ENCODE measurements at places on chromosomes 2 and 18.
A peak's percentile ranks its signal among the peaks of the same experiment; 100 is the strongest.

- no peak for DNase-seq
These were observed 15.7 kb upstream of the NT5C1B start for GRCh38 chr2:18605115-18605514.

- no peak for DNase-seq
These were observed 176.1 kb downstream of the CAPN13 start for GRCh38 chr2:30631051-30631671.

- DNase-seq: no peak
These were observed 154.0 kb downstream of the PMAIP1 start for GRCh38 chr18:60053747-60054304.

- no peak for DNase-seq
These were observed 61.2 kb upstream of the ZCCHC2 start for GRCh38 chr18:62461591-62461990.

- DNase-seq: no peak
These were observed 33.0 kb downstream of the SLC35F5 start for GRCh38 chr2:113723411-113723810.

DNA sequence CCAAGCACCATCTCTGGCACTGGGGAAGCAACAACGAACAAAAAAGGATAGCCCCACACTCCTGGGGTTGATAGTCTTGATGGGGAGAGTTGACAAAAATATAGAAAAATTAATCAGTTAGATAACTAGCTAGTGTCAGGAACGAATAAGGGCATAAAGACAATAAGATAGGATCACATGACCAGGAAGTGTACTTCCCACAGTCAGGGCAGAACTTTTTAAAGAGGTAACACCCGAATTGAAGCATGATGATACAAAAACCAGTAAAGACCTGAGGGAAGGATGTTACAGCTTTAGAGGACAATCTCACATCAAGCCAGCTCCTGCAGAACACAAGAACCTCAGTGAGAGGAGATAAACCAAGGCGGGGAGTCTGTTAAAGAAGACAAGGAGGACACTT, 295.4 kb upstream of the CRIM1 start:
- no peak for DNase-seq

DNA sequence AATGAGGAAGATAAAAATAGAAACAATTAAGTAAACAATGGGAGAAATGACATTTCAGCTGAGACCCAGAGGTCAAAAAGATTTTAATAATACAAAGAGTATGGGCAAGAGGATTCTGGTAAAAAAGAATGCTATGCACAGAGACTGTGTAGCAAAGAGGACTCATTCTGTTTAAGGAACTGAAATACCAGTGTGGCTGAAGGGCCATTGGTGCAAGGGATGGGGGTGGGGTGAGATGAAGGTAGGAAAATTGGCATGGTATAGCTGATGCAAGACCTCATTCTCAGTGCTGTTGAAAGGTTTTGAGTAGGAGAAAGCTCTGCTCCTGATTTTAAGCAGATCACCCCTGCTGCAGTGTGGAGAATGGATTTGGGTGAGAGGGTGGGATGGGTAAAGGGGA, 10.8 kb downstream of the GALNT1 start:
- no peak for DNase-seq

DNA sequence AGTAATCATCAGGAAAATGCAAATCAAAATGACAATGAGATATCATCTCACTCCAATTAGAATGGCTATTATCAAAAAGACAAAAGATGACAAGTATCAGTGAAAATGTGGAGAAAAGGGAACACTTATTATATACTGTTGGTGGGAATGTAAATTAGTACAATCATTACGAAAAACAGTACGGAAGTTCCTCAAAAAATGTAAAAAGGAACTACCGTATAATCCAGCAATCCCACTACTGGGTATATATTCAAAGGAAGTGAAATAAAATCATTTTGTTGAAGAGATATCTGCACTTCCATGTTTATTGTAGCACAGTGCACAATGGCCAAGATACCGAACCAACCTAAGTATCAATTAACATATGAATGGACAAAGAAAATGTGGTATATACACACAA, 52.4 kb upstream of the TEX51 start:
- no peak for DNase-seq

DNA sequence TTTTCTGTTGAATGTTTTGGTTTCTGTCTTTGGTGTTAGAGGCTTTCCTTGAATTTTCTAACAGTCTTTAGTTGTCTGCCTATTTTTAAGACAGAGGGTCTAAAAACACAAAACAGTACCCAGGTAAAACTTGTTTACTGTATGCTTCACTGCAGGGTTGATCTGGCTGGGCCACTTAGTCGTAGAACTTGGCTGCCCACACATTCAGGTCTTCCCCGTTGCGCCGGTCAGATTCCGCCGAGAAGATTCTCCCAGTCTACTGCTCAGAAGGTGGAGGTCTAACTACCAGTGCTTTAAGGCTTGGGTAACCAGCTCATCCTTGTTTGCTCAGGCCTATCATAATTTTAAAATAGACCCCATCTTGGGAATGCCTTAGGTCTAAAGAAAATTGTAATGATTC, 24.6 kb upstream of the DNAH6 start:
- no peak for DNase-seq

- no peak for DNase-seq
These were observed 28.2 kb downstream of the SERTAD2 start for GRCh38 chr2:64625299-64626145.

DNA sequence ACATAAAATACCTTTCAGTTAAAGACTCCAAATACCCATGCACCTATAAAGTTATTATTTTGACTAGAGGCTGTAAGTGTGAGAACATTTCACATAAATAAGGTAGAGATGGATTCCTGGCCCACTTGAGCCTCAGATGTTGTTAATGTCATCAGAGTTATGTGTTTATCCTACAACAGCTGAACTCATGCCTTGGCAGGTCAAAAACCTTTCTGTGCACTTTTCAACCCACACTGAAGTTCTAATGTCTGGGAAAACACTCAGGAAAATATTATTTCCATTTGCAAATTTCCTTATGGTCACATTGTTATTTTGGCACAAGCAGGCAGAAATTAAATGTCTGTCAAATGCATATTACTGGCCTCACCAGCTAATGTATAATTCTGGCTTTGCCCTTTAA, 209.2 kb downstream of the LNPK start:
- DNase-seq: peak; percentile 17

DNA sequence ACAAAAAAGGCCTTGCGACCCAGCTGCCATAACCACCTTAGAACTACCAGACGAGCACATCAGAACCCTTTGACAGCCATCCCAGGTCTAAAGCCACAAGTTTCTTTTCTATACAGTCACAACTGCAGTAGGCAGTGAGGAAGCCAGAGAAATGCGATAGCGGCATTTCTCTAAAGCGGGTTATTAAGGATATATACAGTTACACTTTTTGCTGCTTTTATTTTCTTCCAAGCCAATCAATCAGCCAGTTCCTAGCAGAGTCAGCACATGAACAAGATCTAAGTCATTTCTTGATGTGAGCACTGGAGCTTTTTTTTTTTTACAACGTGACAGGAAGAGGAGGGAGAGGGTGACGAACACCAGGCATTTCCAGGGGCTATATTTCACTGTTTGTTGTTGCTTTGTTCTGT, 48.8 kb downstream of the FEZ2 start:
- peak; percentile 19 for DNase-seq

DNA sequence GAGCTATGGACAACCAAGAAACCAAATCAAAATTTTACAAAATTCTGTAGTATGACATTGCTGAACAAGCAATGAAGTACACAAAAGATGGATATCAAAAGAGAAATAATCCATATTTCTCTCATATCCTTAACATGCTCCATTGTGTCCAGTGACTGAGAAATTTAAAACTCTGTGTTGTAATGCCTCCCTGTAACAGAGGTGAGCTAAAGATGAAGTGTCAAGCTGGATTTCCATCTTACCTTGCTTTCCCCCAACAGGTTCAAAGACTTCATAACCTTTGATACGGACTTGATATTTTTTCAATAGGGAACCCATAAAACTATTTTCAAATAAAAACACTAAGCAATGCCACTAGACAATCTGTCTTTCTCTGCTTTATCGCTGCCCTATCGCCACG, 95.7 kb upstream of the SERTAD2 start:
- DNase-seq: no peak

GRCh38 chr2:42830922-42831574, 38.7 kb upstream of the HAAO start:
- no peak for DNase-seq

GRCh38 chr2:74071426-74071825, 76.3 kb downstream of the BOLA3 start:
- DNase-seq: no peak

DNA sequence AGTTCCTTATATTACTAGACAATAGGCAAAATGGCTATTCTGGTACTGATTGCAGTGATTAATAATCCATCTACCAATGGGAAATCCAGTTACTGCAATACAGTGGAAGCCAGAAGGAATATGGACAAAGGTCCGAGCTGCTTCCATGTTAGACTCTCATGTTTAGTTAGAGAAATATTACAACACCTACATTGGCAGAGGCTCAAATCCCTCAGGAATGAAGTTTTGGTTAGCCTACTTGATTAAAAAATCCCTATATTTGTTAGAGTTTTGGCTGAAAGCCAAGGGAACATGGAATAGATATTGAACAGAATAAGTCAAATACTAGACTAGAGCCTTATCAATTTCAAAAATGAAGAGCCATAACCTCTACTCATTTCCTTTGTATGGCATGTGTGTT, 48.5 kb downstream of the ARL6IP6 start:
- no peak for DNase-seq

DNA sequence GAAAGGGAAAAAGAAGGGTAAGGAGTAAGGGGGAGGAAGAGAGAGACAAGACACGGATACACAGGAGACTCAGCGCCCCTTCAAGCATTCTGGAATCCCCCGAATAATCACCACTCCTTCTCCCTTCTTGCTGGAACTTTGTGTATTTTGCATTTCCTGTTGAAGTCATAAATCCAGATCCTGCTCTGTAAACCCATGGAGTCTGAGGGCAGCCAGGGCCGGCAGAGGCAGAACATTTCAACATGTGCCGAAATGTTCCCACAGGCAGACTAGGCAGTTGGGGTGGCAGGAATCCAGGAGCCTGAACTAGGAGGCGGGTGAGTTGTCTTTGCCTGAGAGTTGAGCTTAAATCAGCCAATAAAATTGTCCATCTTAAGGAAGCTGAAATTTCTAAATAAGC, 193.1 kb downstream of the SH3RF3 start:
- peak; percentile 71 for DNase-seq

DNA sequence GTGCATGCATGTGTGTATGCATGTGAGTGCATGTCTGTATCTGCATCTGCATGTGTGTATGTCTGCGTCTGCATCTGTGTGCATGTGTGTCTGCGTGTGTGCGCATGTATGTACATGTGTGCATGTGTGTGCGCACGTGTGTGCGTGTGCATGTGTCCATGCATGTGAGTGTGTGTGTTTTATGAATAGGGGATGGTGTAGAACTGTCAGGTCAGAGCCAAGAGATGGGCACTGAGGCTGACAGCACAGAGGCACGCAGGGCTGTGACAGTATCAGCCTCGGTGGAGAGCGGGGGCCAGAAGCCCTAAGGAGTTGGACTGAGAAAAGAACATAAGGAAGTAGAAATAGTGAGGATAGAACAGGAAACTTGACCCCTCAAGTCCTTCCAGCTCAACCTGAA, 494.0 kb upstream of the MYT1L start:
- DNase-seq: no peak

DNA sequence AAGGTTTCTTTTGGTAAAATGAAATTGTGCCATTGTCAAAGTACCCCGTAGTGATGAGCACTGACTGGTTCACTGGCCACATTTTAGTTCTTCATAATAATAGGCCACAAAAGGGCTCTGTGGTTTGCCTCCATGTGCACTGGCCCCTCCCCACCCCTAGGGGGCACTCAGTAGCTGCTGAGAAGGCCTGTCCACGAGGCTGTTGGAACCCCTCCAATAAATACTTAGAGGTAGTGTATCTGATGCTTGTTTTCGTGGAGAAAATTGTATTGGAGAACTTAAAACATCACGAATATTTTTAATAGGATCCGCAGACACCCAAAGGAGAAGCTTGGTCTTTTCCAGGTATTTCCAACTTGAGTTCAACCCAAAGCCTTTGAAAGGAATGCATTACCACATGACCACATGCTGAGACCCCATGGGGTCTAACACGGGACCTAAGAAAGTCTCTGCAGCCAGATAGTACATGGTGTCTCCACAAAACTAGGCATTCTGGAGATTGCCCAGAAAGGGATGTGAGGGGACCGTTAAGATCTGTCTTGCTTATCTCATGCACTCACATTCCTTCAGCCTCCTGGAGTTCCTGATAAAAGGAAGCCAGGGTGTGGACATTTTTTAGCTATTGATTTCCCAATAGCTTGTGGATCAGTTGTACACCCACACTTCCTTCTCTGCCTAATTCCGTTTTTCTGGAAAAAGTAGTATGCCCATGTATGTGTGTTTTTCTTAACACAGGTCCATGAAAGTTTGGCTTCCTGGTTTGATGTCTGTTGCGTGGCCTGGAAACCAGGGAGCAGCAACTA, 28.5 kb upstream of the NOSTRIN start:
- no peak for DNase-seq

GRCh38 chr2:181380581-181380980, 76.6 kb upstream of the ITGA4 start:
- no peak for DNase-seq

DNA sequence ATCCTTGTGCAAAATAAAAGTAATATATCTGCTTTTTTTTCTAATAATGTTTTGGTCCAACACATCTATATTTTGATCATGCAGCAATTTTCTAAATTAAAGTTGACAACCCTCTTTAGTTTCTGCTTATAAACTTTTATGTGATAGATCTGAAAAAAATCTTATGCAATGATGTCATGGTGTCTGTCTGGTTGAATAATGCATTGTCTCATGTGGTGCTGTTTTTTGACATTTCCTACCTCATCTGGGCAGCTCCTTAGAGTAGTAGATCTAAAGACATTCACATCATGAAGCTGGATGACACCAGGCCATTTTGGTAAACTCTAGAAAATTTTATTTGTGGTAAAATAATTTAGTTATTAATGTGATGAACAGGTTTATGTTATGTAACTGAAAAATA, 106.8 kb upstream of the FN1 start:
- DNase-seq: no peak

DNA sequence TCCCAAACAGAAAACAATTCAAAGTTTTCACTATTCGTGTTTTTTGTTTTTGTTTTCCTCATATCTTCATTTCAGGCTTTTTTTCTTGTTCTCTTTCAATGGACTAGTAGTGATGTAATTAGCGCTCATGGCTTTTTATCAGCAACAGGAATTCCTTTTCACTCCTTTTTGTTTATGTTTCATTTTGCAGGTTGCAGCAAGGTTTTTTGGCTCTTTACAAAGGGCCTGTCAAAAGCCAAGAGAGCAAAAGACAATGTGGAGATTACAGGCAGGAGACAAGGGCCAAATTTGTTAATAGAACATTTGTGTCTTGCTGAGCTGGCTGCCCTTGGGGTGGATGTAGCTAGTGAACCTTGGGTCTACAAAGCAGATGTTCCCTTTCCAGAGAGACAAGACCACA, 467.4 kb upstream of the CDH20 start:
- DNase-seq: no peak

DNA sequence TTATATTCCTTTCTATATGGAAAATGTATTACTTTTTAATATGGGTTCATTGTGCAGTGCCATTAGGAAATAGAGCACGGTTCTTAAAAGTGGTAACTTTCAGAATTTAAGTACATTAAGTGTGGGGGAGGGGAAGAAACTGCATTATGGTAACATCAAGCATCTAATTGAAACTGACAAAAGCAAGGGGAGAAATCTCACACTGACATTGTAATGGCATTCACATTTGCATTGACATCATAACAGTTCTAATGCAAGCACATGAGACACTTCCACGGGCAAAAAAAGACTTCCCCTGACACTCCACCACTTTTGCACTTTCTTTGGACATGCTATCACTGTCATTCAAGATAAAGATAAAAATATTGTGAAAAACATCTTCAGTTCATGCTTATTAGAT, 431.3 kb upstream of the SMIM21 start:
- DNase-seq: no peak

- DNase-seq: no peak
These were observed 93.2 kb downstream of the KLF7 start for GRCh38 chr2:207072571-207072970.

Measured in skin of body (tissue), 3 donors.